ENCODE measurements at places on chromosomes 16 and 17. TPM values are rescaled to one million over a fixed set of nuclear protein-coding genes. Genes with fewer than 3 reads are reported as not detected.

The RBL2 gene
- 51.0 TPM for total RNA-seq

The KRT33B gene
- not detected for total RNA-seq

DNA sequence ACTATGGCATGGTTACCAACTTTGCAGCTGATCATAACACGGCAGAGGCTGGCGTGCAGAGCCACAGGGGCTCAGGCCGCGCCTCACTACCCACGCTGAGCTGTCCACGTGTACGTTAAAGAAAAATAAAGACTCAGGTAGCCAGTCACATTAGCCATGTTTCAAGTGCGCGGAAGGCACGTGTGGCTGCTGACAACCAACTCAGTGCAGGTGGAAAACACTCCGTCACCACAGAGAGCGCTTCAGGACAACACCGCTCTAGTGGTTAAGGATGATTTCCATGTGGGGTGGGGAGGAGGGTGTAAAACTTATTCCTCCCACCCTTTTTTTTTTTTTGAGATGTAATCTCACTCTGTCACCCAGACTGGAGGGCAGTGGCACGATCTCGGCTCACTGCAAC is 33.8 kb downstream of the ZCCHC14 start:
- no peak overlapping the region for H3K4me3 ChIP-seq
- no peak for DNase-seq
- H3K27ac ChIP-seq: no peak overlapping the region
- H3K36me3 ChIP-seq: no peaks in the 10 kb centered on the region
- H3K4me1 ChIP-seq: peaks cover 19% of the 10 kb centered on the region
- no peaks in the 10 kb centered on the region for H3K27me3 ChIP-seq

DNA sequence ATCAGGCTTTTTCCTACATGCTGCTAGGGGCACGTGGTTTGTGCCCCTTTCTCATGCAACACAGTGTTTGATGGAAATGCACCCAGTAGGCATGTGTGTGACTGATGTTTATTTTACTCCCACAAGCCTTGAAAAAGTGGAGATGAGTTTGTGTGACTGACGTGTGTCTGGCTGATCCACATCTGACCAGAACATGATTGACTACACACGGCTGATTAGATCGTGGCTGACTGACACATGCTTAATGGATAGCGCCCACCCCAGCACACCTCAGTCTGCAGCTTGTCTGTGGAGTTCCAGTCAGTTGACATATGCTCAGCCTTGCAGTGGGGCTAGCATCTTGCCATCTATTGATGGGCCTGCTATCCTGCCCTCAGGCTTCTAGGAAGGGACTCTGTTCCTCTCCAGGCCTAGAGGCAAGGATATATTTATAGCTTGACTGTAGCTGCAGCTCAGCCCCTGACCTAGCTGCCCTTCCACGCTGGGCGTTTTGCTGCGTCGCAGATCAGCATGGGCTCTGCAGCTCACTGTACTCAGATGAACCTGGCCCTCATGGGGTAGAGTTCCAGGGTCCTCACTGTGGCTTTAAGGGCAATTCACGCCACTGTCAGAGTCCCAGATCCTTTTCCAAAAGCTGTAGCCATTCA is 112.3 kb downstream of the HS3ST2 start:
- no peak for DNase-seq
- H3K4me3 ChIP-seq: no peak overlapping the region
- H3K4me1 ChIP-seq: no peaks in the 10 kb centered on the region

The EPX gene
- not detected for total RNA-seq

The TTYH2 gene
- 2.2 TPM for total RNA-seq

The RHOT2 gene
- 146 TPM for total RNA-seq

DNA sequence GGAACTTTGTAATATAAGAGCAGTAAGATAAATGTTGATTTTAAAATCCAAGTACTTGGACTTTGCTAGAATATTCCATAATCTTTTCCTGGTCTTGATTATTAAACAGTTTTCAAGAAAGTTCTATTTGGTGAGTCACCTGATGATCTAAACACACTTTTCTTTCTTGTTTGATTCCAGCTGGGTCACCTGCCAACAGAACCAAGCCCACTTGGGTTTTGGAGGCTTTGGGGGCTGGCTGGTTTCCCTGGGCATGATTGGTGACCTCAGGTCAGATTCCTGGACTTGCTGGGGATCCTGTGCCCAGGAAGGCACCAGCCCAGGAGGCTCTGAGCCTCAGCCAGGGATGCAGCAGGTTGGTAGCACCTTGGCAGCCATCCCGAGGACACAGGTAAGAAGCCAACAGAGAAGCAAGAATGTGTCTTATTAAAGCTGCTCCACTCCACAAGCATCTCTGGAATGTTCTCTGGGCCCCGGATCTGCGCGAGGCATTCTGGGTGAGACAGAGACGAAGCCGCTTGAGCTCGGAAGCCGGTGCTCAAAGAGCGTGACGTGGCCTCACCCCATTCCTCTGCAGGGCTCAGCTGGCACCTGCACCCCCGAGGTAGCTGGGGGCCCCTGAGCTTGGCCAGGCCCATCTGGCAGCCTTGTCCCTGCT is 3.1 kb upstream of the TEX19 start:
- peaks cover 8% of the 10 kb centered on the region for H3K4me1 ChIP-seq
- peaks cover 6% of the 10 kb centered on the region for H3K27me3 ChIP-seq
- no peak overlapping the region for H3K27ac ChIP-seq
- no peak overlapping the region for H3K4me3 ChIP-seq

DNA sequence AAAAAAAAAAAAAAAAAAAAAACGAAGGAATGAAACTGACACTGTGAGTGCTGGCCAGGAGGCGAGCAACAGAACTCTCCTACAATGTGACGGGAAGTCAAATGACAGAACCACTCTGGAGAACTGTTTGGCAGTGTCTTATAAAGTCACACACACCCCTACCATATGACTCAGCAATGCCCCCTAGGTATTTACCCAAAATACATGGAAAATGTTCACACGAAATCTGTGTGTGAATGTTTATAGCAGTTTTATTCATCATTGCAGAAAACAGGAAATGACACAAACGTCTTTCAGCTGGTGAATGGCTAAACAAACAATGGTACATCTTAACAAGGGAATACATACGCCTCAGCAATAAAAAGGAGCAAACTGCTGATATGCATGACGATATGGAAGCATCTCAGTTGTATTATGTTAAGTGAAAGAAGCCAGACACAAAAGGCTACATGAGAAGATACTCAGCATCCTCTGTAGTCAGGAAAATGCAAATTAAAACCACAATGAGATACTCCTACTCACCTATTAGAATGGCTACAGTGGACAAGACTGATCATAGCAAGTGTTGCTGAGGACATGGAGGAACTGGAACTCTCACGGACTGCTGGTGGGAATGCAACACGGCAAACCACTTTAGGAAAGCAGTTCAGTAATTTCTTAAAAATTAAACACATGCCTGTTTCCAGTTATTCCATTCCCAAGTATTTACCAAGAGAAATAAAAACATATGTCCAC is 74.7 kb downstream of the TBC1D16 start:
- DNase-seq: no peak
- peaks cover 9% of the 10 kb centered on the region for H3K4me1 ChIP-seq
- H3K27me3 ChIP-seq: no peaks in the 10 kb centered on the region
- H3K27ac ChIP-seq: no peak overlapping the region
- peaks cover 13% of the 10 kb centered on the region for H3K36me3 ChIP-seq

The CD7 gene
- total RNA-seq: 1.4 TPM

DNA sequence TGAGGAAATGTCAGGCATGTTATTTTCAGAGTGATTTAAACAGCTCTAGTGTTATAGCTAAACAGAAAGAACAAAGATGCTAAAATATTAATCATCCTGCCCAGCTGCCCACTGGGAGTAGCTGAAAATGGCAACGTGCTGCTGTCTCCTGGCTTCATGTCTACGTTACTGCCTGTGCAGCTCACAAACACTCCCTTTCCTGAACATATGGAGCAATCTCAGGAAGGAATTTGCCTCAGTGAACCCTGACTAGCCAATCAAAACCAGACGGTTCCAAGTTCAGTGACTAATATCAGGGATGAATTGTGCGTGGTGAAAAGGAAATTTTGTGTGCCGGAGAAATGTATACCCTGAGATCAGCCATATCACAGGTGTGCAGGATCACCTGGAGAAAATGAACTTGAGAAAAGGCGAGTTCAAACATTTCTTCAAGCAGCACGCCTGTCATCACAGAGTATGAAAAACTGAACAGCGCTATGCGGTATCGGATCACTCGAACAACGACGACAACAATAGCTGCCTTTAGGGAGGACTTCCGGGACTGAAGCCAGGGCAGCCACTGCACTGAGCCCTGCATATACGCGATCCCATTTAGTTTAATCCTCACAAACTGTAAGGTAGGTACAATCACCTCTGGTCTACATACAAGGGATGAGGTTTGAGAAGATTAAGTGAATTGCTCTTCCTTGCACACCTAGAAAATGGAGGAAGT is 110.3 kb downstream of the STX8 start:
- H3K27me3 ChIP-seq: no peaks in the 10 kb centered on the region
- no peak for DNase-seq
- no peak overlapping the region for H3K27ac ChIP-seq
- H3K4me1 ChIP-seq: peaks cover 11% of the 10 kb centered on the region

DNA sequence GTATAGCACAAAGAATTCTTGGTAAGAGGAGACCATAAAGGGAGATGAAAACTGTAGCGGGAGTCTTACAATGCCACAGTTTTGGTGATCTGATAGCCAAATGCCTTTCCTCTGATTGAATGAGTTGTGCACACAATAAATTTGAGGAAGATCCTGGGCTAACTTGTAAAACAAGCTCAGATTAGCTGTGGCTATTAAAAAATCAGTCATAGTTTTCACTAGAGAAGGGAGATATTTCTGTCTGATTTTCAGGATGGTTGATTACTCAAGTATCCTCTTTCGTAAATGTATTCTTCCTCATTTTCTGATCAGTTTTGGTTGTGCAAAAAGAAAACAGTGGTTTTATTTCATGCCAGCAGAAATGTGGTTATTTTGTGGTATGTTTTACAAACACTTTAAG is 9.1 kb upstream of the METTL9 start:
- no peaks in the 10 kb centered on the region for H3K36me3 ChIP-seq
- peak overlapping the region; percentile 64 for H3K27ac ChIP-seq
- DNase-seq: no peak
- H3K4me1 ChIP-seq: no peaks in the 10 kb centered on the region
- no peak overlapping the region for H3K4me3 ChIP-seq
- H3K27me3 ChIP-seq: peaks cover 6% of the 10 kb centered on the region

All from type B pancreatic cell (in vitro differentiated cells).